GM10248 (cell line): ENCODE measurements at places on chromosomes 5 and 9.

- no peak for DNase-seq
Measured at GRCh38 chr5:155605920-155606319, 592.4 kb downstream of the KIF4B start.

DNA sequence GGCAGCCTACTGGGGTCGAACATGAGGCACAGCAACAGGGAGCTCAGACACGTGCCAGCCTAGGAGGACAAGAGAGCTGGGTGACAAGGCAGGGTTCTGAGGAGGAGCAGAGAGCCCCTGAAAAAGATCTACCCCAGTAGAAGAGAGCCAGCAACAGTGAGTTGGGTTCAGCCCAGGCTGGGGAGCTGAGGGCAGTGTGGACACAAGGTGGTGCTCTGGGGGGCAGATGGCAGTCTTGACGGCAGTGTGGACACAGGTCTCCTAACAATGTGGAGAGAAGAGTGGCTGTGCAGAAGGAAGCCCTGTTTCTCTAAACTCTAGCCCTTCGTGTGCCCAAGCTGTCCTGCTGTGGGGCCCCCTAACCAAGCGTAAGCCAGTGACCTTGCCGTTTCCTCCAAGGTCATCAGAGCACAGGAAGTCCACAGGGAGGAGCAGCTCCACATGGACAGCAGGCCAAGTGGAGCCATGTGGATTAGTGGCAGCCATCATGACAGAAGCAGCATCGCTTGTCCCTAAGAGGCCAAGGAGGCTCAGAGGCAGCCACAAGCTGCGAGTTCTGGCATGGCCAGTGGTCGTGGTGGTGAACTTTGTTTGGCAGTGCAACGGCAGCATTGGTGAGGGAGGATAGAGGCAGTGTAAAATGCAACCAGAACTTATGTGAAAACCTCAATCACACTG lies 25.1 kb upstream of the LMX1B start:
- DNase-seq = no peak

DNA sequence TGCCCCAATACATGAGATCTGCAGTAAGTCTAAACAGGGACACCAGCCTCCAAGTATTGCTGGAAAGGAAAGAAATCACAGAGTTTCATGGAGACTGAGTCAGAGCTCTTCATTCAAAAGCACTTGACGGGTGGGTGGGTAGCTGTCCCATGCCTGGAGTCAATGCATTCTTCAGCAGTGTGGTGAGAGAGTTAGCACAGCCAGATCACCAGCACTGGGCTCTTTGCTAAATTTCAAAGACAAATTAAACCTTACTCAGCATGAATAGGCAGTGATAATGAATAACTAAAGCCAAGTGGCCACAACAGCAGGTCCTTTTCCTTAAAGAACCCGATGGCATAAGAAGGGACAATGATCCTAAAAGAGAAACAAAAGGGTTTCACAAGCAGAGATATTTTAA lies 192.4 kb downstream of the ACTL7B start:
- no peak for DNase-seq

DNA sequence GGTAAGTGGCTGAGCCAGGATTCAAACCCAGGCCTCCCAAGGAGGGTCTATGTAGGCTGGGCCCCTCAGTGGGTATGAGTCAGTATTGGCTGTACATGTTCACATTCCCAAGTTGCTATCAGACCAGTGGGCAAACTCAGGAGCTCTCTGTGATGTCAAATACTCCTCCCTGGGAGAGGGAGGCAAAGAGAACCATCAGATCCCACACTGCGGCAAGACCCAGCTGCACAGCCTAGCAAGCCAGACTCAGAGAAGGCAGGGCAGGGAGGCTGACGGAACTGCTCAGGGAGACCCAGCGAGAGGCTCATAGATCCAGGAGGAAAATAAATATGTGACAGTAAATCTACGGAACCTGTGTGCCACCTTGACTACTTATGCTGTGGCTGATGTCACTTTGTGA lies 42.6 kb upstream of the SAP30L start:
- DNase-seq = no peak

- DNase-seq = no peak
Measured at GRCh38 chr9:87622923-87623322, 103.0 kb upstream of the CTSL start.
